Fibroblast of skin of abdomen (primary cell): ENCODE measurements at places on chromosomes 16 and 17.
A peak's percentile ranks its signal among the peaks of the same experiment; 100 is the strongest.

GRCh38 chr17:79593205-79593604 is 17.6 kb downstream of the RBFOX3 start:
- no peak for DNase-seq

GRCh38 chr16:69190598-69190997 is 3.6 kb downstream of the SNTB2 start:
- DNase-seq, result no peak

- DNase-seq, result no peak
Measured at GRCh38 chr17:13636951-13637350, 35.2 kb upstream of the HS3ST3A1 start.

DNA sequence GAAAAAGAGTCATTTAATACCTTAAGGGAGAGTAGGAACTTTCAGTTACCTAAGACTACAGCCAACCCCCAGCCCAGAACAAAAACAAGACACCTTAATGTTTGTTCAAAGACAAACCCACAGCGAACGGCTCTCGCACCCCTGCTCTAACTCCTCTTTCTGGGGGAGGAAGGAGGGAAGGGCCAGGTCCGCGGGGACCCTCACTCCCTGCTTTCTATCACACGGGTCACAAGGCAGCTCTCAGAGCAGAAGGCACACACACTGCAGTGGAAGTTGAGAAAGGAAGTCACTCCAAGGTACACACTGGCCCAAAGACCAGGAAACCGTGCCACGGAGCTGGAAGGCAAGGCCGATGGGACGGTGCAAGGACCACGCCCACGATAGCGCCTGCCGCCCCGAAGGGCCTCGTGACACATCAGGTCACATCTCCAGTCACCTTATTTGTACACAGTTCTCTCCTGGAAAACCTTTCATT is 10.0 kb downstream of the LITAFD start:
- no peak for DNase-seq

GRCh38 chr17:33371377-33371776 is 78.3 kb upstream of the ASIC2 start:
- no peak for DNase-seq

DNA sequence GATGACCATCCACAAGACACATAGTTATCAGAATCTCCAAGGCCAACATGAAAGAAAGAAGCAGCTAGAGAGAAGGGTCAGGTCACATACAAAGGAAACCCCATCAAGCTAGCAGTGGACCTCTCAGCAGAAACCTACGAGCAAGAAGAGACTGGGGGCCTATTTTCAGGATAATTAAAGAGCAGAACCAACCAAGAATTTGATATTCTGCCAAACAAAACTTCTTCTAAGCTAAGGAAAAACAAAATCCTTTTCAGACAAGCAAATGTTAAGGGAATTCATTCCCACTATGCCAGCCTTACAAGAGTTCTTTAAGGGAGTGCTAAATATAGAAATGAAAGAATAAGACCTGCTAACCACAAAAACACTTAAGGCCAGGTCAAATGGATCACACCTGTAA is 47.8 kb downstream of the ITFG1 start:
- DNase-seq, result no peak

- DNase-seq, result no peak
Measured at GRCh38 chr17:50046667-50047066, 9.2 kb upstream of the ITGA3 start.

GRCh38 chr17:77445760-77446532 is 305.2 kb downstream of the SEC14L1 start:
- DNase-seq, result no peak

DNA sequence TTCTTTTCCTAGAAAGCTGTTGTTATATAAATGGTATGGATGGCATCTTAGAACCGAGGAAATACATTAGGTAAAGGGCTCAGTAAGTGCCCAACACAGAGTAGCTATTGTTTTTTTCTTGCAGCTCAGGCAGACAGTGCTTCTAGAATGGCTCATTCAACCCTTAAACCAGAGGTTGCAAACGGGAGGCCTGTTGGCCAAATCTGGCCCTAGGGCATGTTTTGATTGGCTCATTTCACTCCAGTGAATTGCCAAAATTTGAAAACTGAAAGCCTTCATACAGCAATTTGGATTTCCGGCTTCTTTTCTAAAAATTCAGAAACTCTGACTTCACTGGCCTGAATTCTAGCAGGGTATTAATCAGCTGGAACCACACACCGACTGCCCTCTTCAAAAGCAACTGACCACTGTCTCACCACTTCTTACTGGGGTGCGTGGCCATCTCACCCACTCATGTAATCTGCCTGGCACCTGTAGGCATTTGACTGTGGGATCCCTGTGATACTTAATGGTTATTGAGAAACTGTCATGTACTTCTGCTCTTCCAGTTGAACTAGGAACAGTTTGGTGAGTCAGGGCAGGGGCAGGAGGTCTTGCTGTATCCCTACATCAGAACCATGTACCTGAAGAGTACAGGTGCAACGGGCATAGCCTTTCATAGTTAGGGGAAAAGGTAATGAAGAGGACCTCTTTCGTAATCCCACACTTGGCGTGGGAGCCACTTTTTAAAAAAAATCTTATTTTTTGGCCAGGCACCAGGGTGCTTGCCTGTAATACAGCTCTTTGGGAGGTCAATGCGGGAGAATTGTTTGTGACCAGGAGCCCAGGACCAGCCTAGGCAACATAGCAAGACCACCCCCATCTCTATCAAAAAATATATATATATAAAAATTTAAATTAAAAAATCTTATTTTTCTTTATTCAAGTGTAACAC is 53.6 kb upstream of the SCNN1B start:
- DNase-seq, result no peak

GRCh38 chr17:81513753-81514488 is 1.3 kb upstream of the ACTG1 start:
- peak; percentile 79 for DNase-seq

- no peak for DNase-seq
Measured at GRCh38 chr17:80111702-80112470, 10.5 kb downstream of the GAA start.

- no peak for DNase-seq
Measured at GRCh38 chr17:69871318-69871717, 203.7 kb upstream of the KCNJ16 start.

DNA sequence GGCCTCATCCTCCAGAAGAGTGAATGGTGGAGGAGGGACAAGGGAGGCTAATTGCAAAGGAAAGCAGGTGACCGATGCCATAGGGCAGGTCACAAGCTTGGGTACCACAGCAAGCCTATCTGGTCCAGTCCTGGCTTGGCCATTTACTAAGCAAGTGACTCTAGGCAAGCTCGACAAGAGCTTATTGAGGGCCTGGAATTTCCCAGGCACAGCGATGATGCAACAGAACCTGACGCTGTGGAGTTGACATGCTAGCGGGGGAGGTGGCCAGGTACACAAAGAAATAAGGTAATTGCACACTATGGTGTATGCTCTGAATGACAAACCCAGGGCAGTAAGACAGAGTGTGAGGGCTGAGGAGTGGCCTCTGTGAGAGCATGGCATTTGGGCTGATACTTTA is 98.5 kb downstream of the PGS1 start:
- no peak for DNase-seq

- no peak for DNase-seq
Measured at GRCh38 chr17:35627417-35627816, 40.3 kb downstream of the AP2B1 start.

- no peak for DNase-seq
Measured at GRCh38 chr16:86327321-86327720, 183.0 kb upstream of the FOXF1 start.

DNA sequence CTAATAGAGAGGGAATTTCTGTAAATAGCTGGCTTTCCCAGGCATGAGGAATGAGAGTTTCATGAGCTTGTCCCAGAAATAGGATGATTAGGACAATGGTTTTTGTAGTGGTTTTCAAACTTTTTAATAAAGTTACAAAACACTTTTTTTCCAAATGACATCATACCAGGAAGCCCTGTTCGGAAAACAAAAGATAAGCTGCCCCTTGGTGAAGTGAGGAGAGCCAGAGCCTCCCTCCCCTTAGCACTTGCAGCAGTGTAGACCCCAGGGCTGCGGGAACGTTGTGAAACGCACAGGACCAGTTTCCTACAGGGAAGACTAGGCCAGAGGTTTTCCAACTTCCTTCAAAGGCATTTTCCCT is 7.6 kb downstream of the FBRS start:
- no peak for DNase-seq

- DNase-seq, result no peak
Measured at GRCh38 chr17:67171560-67171959, 73.4 kb downstream of the HELZ start.

GRCh38 chr17:43732958-43733357 is 25.6 kb downstream of the SOST start:
- peak; percentile 94 for DNase-seq

GRCh38 chr17:75846692-75847613 is 2.7 kb upstream of the UNC13D start:
- DNase-seq, result no peak

- DNase-seq, result no peak
Measured at GRCh38 chr16:67193536-67193935, 1.6 kb downstream of the E2F4 start.

- DNase-seq, result no peak
Measured at GRCh38 chr16:73915935-73916334, 380.7 kb upstream of the PSMD7 start.

- no peak for DNase-seq
Measured at GRCh38 chr16:35141303-35141702, 1681.9 kb downstream of the TP53TG3F start.

GRCh38 chr16:90031931-90032673 is 12.8 kb upstream of the DBNDD1 start:
- DNase-seq, result peak; percentile 51

DNA sequence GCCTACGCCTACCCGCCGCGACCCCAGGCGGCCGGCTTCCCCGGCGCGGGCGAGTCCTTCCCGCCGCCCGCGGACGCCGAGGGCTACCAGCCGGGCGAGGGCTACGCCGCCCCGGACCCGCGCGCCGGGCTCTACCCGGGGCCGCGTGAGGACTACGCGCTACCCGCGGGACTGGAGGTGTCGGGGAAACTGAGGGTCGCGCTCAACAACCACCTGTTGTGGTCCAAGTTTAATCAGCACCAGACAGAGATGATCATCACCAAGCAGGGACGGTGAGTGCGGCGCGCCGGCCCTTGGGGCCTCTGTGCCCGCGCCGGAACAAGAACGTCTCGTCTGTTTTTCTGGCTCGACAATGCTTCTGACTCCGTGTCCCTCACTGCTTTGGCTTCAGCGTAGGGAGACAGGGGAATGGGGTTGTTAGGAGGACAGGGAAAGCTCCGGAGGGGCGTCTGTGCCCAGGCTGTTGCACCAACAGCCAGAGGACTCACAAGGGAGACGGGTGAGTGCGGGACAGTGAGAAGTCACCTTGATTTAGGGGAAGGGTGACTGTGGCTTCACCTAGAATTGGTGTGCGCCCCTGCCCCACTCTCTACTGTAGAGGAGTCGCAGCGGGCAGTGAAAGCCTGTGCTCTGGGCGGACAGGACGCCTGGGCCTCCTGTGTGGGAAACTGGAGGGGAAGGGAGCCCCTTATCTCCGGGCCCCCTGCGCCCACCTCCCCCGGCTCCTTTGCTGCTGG is 806 bp downstream of the TBX21 start:
- DNase-seq, result no peak

GRCh38 chr16:8620535-8620934 is 963 bp upstream of the METTL22 start:
- DNase-seq, result peak; percentile 34

DNA sequence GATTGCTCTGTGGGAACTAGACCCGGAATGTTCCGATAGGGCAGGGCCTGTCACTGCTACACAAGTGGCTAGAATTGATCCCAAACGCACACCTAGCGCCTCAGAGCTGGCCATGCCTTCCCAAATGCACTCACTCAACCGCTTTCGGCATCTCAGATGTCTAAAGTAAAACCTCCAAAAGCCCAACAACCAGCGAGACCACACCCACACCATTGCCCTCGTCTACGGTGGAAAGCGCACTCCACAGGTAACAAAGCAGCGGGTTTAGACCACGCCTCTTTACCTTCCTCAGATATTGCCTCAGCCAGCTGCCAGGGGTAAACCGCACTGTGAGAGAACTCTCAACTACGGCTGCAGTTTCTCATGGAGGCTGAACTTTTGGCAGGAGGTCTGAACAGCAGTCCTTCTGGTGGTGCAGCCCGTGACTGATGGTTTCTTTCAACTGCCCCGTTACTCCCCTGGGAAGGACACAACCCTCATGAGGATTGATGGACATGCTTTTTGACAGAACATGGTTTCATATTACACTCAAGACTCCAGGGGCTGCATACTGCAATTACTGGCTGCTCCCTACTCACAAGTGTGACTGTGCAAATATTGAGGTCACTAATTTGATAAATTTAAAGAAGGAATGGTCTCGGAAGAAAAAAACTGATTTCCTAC is 34.5 kb downstream of the USP7 start:
- no peak for DNase-seq

- DNase-seq, result no peak
Measured at GRCh38 chr17:74744349-74744713, 4.1 kb upstream of the NHERF1 start.

- DNase-seq, result no peak
Measured at GRCh38 chr17:59038734-59039133, 67.9 kb downstream of the TRIM37 start.

- DNase-seq, result no peak
Measured at GRCh38 chr16:58332997-58333700, 38.3 kb upstream of the PRSS54 start.

DNA sequence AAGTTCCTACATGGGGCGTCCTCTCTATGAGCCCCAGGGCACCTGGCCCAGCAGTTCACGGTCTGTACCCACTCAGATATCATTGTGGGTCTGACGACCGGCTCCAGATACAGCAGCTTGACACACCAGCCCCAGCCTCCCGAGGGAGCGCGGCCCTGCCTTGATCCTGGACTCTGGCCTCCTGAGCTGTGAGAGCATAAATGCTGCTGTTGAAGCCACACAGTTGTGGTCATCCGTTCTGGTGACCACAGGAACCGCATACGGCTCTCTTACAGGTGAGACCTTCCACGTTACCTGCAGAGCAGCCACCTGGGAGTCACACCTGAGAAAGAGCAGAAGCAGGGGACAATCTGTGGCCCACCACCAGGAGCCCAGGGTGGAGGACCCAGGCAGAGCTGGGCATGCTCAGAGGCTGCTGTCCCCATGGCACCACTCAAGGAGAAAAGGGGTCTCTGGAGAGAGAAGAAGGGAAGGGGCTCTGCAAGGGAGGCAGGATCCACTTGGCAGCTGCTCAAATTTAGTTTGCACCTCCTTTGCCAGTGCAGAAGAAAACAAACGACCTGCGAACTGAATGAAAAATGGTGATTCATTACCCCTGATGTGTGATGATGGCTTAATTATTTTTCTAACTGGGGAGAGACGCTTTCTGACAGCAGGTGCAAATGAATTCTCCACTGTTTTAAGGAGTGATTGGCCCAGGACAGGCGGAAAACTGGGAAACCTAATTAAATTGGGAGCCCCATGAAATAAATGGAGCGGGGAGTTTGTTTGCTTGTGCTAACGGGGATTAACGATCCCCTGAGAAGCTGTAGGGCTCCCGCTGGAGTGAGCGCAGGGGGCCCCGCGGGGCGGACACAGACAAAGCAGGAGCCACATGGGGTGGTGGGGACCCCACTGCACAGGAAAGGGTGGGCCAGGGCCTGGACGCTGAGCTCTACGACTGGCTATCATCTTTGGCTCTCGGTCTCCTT is 208.9 kb downstream of the RBFOX3 start:
- DNase-seq, result no peak
